ENCODE measurements at places on chromosomes 3 and 15.
A peak's percentile ranks its signal among the peaks of the same experiment; 100 is the strongest.

DNA sequence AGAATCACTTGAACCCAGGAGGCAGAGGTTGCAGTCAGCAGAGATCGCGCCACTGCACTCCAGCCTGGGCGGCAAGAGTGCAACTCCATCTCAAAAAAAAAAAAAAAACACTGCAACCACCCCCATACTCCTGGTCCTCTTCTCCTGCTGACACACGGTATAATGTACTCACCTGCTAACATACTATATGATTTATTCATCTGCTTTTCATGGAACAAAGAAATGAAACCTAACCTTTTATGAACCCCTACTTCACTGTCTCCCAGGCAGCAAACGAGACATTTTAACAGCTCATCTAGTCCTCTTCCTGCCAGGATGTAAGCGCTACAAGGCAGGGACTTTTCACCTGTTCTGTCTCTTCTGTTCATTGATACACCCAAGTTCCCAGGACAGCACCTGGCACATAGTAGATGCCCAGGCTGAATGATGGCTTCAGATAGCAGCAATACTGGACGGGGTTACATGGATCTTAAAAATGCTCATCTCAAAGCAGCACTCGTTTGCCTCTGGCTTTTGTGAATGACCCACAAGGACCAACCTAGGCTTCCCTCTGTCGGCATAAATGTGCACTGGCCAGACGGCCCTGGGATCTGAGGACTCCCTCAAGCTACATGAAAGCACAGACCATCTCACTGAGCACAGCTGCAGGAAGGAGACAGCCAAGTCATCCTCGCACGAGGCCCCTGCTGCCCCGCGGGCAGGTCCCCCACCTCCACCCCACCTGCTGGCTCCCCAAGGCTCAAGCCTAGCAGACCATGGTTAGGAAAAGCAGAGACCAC, 20.3 kb downstream of the XXYLT1 start:
- DNase-seq: no peak

DNA sequence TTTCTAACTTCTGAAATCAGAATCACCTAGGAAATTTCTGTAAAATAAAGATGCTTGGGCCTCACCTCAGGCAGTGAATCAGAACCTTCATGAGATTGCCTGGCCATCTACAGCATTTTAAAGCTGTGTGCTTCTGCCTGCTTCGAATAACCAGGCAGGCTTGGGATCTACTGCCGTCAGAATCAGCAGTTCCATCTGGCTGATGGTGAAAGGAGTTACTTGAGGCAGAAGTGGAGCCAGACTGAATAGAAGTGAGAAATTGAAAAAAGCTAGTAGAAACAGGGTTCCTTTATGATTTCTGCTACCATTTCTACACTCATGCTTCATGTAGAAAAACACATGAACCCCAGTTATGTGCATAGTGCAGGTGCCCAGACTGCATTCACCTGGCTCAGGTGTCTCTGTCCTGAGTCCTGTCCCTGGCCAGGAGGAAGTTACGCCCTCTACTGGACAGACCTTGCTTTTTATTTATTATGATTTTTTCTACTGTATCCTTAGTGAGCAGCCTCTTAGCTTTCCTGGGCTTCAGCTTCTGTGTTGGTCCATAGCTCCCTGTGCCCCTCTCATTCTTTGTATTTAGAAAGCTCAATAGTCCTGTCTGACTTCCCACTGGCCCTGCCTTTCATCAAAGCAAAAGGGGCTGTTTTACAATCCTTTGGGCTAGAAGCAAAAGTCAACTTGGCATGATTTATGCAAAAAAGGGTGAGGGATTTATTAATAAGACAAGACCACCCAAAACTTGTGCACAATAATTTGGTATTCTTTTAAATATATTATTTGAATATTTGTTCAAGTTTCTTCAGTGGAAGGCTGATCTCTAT, 200.8 kb upstream of the GOLGA6L4 start:
- no peak for DNase-seq

- no peak for DNase-seq
Observed at GRCh38 chr3:112132975-112133448, at the start of gene GCSAM. Gene GCSAM, minus strand, starts transcription at chr3:112133248. Its CDS starts 128 bp downstream, at chr3:112133120.

DNA sequence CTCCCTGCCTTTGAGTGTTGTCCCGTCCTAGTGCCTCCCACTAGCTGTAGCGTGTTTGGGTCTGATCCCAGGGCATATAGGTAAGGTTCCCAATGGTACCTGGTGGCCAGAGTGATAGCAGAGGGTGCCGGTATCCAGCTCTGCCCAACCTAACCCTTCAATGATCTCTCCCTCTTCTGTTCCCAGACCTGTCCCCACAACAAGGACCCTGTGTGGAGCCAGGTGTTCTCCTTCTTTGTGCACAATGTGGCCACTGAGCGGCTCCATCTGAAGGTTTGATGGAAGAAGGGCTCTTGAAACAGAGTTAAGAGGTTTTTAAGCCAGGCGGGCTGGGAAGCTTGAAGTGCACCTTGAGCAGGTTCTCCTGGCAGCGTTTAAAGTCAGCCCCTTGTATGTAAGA, 35.5 kb downstream of the ESYT3 start:
- no peak for DNase-seq

- no peak for DNase-seq
Observed at GRCh38 chr3:64395490-64395889, 170.2 kb upstream of the PRICKLE2 start.

DNA sequence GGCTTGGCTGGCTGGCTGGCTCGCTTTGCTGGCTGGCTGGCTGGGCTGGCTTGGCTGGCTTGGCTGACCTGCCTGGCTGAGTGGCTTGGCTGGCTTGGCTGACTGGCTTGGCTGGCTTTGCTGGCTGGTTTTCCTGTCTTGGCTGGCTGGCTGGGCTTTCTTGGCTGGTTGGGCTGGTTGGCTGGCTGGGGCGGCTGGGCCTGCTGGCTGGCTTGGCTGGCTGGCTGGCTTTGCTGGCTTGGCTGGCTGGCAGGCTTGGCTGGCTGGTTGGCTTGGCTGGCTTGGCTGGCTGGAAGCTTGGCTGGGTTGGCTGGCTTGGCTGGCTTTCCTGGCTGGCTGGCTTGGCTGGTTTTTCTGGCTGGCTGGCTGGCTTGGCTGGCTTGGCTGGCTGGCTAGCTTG, 435.6 kb downstream of the GOLGA6L6 start:
- no peak for DNase-seq

GRCh38 chr3:19881036-19881435, 53.0 kb downstream of the EFHB start:
- DNase-seq: no peak

- peak; percentile 46 for DNase-seq
Observed at GRCh38 chr15:26260517-26261133, 397.5 kb upstream of the ATP10A start.

DNA sequence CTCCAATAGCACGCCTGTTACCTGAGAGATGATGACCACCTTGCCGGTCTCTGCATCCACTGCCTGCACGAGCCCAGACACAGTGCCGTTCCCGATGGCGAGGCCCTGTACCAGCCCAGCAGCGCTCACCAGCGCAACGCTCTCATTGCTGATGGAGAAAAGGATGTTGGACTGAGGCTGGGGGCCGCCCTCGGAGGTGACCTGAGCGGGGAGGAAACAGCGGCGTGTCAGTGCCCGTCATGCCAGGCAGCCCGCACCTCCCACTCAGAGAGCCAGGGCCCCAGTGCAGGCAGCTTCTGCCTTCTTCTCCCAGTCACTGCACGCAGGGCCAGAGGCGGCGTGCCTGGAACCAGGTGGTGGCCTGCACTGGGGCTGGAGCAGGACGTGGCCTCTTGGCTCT, 80.3 kb downstream of the NUP210 start:
- no peak for DNase-seq

DNA sequence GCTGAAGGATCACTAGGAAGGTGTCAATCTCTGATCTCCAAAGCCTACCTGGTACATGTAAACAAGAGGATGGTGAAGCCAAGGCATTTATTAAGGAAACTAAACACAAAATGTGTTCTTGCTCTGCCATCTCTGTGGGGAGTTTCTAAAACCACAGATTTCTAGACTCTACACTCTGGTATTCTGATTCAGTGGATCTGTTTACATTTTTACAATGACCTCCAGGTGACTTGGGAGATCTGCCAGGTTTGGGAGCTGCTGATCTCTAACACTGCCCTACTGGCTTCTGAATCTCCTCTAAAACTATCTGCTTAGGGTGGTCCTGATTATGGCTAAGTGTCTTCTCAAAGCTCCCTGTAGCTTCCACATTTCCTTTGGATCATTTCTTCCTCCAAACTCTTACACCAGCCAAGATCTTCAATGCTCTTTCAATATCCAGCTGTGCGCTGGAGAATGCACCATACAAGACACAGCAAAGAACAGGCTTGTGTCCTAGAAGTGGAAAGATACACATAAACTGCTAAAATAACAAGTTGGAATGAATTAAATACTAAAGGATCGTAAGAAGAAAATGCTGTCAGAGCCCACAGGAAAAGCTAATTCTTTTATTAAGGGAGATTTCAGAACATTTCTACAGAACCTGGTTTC, 72.7 kb downstream of the GREM1 start:
- DNase-seq: peak; percentile 66

DNA sequence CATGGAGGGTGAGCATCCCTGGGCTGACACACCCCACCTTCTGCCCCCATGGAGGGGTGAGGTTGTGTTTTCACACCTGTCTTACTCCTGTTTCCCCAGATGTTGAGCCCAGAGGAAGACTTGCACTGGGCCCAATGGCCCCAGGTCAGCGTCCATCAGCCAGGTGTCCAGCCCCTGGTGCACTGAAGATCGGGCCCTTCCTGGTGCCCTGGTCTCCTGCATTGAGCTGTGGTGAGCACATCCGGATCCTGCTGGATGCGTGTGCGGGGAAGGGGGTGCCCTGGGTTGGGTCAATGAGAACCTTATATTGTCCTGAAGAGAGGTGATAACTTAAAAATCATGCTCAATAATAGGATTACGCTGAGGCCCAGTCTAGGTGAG, 227.3 kb downstream of the SNRPN start:
- no peak for DNase-seq

GRCh38 chr15:69513450-69513960, 60.9 kb downstream of the RPLP1 start:
- DNase-seq: no peak

- no peak for DNase-seq
Observed at GRCh38 chr15:45177285-45177684, 10.5 kb downstream of the SHF start.

GRCh38 chr15:68302729-68303128, 25.2 kb downstream of the FEM1B start:
- DNase-seq: no peak

DNA sequence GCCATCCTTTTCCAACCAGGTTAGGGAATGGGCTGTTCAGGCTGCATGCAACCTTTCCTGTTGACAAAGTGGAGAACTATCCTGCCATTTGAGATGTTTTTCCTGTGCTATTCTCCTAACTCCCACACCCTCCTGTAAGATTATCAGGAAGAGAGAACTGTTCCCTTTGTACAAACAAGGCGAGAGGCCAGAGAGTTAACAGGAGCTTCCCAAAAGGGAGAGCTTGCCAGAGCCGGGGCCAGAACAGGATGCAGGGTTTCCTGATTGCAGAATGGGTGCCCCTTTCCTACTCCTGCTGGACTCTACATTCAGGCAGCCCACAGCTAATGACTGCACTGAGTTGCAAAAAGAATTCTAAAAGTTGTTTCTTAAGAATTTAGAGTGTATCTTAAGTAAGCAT, 17.1 kb downstream of the PML start:
- DNase-seq: peak; percentile 14

GRCh38 chr3:128287216-128287615, 133.9 kb downstream of the EEFSEC start:
- DNase-seq: no peak

- no peak for DNase-seq
Observed at GRCh38 chr15:59723687-59724346, 34.7 kb upstream of the BNIP2 start.

GRCh38 chr3:53156368-53156834, 4.6 kb upstream of the PRKCD start:
- no peak for DNase-seq

DNA sequence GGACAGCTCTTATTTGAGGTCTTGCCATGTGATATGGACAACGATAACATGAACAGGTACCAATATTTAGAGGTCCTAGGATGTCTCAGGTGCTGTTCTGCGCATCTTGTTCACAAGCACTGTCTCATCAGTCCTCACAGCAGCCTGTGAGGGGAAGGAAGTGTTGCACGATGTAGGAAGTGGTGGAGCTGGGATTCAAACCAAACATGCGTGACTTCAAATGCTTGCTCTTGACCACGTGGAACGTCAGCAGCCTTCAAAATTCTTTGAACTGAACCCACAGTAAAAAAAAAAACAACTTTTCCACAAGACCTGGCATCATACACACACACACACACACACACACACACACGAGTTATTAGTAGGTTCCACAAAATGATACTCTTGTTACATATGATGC, 153.4 kb upstream of the SMAD3 start:
- no peak for DNase-seq

- no peak for DNase-seq
Observed at GRCh38 chr3:160617636-160618035, 52.3 kb upstream of the KPNA4 start.

GRCh38 chr3:126485176-126485897, 9.6 kb upstream of the ZXDC start:
- no peak for DNase-seq

DNA sequence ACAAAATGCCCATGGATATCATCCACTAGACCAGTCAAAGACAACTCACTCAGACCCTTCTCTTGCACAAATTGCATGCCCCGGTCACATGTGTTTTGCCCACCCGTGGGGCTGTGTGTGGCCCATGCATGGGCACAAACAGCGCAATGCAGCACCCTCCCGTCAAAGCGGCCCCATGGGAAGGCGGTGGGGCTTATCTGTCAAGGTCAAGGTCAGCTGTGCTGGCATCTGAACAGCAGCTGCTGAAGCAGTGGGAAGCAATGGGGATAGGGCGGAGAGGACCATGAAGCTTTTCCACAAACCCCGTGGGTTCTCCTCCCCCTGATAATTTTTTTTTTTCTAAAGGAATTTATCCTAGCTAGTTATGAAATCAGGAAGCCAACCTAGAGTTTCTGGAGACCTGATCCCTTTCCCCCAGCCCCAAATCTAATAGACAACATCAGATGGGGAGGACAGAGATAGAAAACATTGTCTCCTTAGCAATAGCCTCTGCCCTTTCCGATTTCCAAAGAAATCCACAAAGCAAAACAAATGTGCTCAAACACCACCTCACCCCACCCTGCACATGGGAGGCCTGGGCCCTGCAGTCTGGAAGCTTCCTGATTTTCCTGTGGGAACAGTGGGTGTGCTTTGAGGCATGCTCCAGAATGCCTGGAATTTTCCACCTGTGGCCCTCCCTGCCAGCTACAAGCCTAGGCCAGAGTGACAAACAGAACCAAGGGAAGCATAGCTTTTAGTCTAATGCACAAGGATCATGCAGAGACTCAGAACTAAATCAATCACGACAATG, 84.4 kb downstream of the BDH1 start:
- no peak for DNase-seq

GRCh38 chr3:58085616-58086015, 77.4 kb downstream of the FLNB start:
- no peak for DNase-seq

DNA sequence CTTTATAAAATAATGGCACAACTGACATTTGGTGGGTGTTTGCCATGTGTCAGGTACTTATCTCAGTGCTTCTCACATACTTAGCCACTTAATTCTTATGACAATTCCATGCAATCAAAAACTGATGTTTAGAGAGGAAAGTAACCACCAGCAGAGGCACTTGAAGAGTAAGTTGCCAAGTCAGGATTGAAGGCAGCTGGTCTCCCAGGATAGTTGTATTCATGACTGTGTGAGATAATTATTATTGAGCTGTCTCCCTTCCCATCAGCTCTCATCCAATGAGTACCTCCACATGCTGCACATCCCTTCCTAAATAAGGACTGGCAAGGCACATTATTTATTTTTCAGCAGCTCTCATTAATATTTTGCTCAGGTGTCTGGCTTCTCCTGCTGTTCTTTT, 4.8 kb downstream of the VEPH1 start:
- no peak for DNase-seq

Data from fibroblast of skin of back (primary cell).